Lung microvascular endothelial cell (primary cell): ENCODE measurements at places on chromosomes 2 and 18.
A peak's percentile ranks its signal among the peaks of the same experiment; 100 is the strongest.

DNA sequence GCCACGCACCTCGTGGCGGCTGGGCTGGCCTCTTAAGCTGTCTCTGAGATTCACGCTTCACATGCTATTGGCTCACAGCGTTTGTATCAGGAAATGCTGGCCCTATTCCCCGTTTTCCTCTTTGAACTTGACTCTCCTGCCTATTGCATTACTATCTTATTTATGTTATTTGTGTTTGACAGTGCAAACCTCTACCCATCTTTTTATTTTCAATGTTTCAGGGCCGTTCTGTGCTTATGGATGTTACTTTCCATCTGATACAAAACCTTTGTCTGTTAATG lies 149.9 kb upstream of the TWIST2 start:
- DNase-seq = no peak

DNA sequence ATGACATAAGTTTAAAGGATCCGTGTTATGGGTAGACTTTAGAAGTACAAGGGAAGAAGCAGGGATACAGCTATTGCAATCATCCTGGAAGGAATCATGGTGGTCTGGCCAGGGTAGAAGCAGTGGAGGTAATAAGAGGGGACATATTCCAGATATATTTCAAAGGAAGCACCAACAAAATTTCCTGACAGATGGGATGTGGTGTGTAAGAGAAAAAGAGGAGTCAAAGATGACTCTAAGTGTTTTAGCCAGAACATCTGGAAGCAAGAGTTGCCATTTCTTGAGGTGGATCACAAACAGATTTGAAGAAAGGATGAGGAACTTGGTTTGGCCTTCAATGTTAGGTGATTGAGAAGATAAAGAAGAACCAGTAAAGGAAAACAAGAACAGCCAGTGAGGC lies 133.1 kb upstream of the CTAGE1 start:
- no peak for DNase-seq

- no peak for DNase-seq
Measured at GRCh38 chr2:149906886-149907285, 319.3 kb upstream of the MMADHC start.

GRCh38 chr2:69253611-69254301 lies 133.3 kb downstream of the GFPT1 start:
- DNase-seq = peak; percentile 56

- no peak for DNase-seq
Measured at GRCh38 chr18:70907673-70908072, 618.8 kb downstream of the SOCS6 start.

DNA sequence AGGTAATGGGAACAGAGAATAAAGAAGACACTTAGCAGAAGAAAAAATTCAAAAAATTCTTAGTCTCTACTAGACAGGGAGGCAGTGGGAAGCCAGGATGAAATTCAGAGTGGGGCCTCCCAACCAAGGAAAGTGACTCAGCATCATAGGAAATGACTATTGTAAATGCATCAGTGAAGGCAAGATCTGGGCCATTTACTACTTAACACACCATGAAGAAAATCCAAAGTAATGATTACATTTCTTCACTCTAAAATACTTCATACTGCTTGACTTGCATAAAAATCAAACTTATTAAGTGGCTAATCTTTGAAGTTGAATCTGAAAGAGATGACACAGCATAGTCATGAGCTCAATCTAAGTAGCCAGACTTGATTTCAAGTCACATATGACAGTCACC lies 405.8 kb upstream of the SLC39A10 start:
- peak; percentile 0 for DNase-seq

DNA sequence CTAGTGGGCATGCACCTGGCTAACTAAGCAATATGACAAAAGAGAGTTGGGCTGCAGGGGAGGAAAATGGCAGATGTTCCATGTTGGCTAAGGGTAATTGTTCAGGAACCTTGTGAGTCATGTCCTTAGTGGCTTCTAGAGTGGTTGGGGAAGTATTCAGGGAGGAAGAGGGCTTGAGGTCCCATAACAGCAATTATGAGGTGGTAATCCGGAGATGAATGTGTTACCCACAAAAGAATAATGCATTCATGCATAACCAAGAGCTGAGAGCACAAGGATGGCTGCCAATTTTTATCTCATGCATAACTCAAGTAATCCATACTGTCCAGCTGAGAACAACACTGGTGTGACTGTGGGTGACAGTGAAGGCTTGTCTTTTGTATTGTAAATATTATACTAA lies 42.9 kb downstream of the TMEFF2 start:
- DNase-seq = no peak

GRCh38 chr2:196513796-196514526 lies 125.6 kb upstream of the CCDC150 start:
- DNase-seq = no peak

DNA sequence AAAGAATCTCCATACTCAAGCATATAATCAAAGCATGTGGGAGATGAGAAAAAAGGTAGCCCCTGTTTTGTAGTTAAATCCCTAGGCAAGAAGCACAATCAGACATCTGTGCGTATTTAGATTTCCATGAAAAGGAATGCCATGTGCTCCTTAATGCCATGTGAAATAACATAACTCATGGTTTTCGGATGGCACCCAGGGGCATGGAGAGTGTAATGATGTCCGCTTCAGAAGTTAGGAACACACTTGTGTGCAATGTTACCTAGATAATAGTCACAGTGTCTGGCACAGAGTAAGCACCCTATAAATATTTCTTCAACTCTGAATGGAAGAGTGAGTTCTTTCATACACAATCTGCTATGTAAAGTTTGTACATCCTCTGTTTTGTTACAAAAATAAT lies 197.0 kb downstream of the NCKAP5 start:
- no peak for DNase-seq

DNA sequence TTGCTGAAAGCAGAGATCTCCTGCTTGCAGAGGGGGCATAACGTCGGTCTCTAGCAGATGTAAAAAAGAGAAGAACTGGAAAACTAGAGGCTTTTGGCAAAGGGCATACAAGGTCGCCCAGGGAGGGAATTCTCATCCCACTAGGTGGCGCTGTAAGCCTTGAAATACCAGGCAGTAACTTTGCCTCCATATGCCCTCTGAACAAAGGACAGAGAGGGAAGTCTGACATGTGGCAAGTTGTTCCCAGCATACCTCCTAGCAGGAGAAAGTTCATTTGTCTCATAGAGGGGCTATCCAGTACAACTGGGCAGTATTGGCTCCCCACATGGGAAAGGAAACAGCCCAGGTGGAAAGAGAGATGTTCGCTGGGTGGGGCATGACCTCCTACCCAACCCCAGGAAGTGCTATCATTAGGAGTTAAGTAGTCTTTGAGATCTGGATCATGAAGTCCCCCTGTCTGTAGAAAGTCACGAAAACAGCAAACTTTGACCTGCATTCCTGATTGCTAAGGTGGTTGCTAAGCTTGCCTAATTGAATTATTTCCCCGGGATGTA lies 39.9 kb downstream of the STK17B start:
- DNase-seq = peak; percentile 16

GRCh38 chr2:222862106-222862908 lies 1.5 kb downstream of the ACSL3 start:
- DNase-seq = peak; percentile 50

GRCh38 chr2:146048141-146048540 lies 1528.2 kb upstream of the ZEB2 start:
- DNase-seq = no peak
